ENCODE measurements at places on chromosomes 1 and 21.

DNA sequence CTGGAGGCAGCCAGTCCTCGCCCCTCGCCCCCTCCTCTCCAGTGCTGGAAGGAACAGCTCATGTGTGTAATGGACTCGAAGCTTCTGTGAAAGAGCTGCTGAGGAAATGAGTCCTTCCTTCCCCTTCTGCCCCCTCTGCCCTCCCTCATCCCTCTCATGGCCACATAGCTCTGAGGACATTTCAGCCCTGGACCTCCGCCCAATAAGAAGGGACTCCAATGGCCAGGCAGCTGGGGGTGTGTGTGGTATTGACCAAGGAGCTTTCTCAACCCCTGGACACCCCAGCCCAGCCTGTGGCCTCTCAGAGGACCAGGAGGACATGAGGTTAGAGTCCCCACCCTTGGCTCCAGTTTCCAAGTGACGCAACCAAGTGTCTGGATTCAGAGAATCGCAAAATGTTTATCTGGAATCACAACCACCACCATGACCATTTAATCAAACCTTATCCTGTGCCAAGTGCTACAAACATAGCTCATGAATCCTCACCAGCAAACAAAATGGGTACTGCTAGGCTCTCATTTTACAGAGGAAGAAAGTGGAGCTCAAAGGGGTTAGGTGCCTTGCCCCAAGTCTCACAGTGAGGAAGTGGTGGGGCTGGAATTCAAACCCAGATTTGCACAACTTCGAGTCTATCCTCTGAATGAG, 47.8 kb upstream of the ECE1 start:
- DNase-seq = no peak

- DNase-seq = no peak
These were observed 738.0 kb downstream of the PTPRU start for GRCh38 chr1:29974316-29974724.

- no peak for DNase-seq
These were observed 67.9 kb downstream of the KAZN start for GRCh38 chr1:14666373-14666772.

- no peak for DNase-seq
These were observed 406.5 kb downstream of the DUSP10 start for GRCh38 chr1:221335161-221336101.

DNA sequence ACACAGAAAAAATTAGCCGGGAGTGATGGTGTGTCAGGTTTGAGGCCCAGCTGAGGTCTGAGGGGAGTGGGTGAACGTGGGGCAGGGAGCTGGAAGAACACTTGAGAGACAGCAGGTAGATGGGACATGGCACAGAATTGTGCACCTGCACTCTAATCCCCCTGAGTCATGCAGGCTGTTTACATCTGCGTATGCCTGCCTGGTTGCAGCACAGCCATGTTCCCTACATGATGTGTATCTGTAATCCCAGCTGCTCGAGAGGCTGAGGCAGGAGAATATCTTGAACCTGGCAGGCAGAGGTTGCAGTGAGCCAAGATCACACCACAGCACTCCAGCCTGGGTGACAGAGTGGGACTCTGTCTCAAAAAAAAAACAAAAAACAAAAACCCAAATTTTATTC, 44.8 kb downstream of the ATP5PO start:
- no peak for DNase-seq

- no peak for DNase-seq
These were observed 153.4 kb downstream of the ETS2 start for GRCh38 chr21:38958940-38959691.

GRCh38 chr1:38962560-38962959, 20.9 kb upstream of the RHBDL2 start:
- no peak for DNase-seq

GRCh38 chr1:14884614-14885175, 268.9 kb upstream of the TMEM51 start:
- DNase-seq = no peak

GRCh38 chr1:32071758-32072621, 749 bp upstream of the TMEM39B start:
- DNase-seq = no peak

- no peak for DNase-seq
These were observed 201.5 kb downstream of the S1PR1 start for GRCh38 chr1:101438359-101438758.

- DNase-seq = no peak
These were observed 159.6 kb downstream of the PTPRU start for GRCh38 chr1:29395736-29396437.

DNA sequence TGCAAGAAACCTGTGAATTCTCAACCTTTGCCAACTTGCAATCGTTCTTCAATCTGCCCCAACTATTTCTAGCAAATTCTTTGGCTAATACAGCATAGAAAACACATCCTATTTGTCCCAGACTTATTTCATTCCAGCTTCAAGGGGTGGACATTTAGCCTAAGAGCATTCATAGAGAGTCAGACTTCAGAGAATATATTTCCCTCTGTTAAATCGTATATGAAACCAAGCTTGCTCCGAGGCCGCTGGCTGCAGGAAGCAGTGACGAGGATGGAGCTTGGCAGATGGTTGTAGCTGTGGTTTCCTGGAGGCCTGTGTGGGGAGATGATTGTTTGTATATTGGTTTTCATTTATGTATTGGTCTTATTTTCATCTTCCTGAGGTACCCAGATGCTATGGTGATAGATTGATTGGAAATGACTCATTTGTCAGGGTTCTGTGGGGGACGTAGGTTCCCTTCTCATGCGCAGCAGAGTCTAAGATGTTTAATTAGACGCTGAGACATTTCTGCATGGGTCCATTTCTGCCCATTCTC, 26.1 kb downstream of the MAN1C1 start:
- DNase-seq = peak; percentile 64

DNA sequence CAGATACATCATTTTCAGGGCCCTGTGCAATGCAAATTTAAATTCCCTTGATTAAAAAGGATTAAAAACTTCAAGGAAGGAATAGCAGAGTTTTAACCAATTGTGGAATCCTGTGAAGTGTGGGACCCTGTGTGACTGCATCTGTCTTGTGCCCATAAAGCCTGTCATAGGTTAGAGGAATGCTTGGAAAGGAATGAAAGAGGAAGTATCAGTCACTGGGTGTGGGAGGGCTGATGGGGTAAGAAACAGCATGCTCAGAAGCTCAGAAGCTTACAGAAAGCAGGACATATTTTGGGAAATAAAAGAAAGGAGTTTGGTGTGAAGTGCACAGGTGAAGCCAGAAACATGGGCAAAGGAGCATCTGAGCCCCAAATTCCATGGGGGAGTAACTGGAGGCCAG, 150.8 kb upstream of the ETV3 start:
- no peak for DNase-seq

GRCh38 chr1:93014168-93014567, 52.9 kb upstream of the DIPK1A start:
- no peak for DNase-seq

DNA sequence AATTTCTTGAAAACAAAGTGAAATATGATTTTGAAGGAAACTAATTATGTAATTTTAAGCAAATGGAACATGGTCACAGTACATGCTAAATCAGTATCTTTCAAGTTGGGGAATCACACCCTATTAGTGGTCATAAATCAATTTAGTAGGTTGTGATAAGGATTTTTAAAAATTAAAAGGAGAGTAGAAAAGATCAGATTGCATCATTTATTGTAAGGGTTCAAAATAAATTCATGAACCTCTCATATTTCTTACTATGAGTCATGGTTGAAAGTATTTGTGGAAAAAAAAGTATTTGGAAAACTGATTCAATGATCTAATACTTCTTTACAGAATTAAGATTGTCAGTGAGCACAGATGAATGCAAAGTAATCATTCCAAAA, 14.6 kb downstream of the ADSS2 start:
- no peak for DNase-seq

DNA sequence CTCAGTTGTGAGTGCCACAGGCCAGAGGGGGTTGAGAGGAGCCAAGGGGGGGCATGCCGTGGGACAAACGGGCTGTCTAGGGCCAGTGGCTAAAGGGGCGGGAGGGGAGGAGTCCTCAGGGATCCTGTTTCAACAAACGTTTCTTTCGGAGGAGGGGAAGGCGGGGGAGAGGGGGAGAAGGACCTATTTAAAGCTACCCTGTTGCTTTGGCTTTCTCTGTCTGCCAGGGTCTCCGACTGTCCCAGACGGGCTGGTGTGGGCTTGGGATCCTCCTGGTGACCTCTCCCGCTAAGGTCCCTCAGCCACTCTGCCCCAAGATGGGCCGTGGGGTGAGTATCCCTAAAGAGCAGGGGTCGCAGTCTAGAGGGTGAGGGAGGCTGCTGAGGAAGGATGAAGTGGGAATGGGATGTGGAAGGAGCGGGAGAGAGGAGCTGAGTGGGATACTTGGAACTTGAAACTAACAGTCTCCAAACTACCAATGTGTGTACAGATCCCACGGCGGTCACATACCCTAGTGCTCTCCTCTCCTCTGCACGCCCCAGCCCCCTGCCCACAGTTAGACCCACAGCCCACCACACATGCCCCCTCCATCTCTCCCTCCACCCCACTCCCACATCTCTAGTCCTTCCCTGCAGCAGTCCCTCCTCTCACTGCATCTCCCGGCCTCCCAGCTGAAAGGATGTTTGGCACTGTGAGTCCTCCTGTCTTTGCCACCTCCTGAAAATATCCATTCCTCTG, at the start of gene ATP1A2:
ATP1A2 (plus strand) TSS at position 215 of the 738 bp plus-strand sequence; CDS start at position 318, 103 bp downstream.
- DNase-seq = no peak

GRCh38 chr21:38499296-38499695, 1.0 kb upstream of the ERG start:
- no peak for DNase-seq

DNA sequence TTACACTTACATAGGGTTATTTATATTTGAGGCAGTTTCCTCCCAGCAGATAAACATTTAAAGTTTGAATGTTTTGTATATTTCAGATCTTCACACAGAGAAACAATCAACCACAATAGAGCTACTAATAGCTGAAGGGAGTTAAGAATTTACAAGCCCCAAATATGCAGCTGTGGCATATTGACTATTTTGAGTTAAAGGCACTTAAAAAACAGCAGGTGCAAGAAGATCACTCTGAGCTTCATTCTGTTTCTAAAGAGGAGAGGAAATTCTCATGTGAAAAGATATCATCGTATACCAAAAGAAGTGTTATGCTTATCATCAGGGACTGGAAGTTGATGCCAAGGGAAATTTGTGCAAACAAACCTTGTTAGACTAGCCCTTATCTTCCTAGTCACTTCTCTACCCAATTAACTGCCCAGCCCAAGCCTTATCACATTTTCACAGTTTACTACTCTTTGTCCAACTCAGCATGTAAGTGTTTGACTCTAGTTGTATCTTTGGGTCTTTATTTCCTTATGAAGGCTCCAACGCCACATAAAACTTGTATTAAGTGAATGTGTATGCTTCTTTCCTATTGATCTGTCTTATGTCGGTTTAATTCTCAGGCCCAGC, 66.3 kb upstream of the COG2 start:
- no peak for DNase-seq

DNA sequence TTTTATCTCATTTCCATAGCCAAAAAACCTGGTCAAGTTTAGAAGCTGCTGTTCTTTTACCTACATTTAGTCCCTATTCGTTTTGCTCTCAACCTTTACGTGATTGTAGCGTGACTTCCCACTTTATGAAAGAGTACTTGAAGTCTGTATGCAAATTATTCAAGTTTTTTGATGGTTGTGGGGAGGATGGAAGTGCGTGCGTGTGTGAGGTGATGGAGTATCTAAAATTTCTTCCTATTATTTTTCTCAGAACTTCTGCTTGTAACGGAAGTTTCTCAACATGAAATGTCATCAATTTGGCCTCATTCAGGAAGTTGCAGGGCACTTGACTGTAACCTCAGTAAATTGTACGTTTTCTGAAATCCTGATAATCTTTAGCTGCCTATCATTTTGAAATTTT, 64.0 kb downstream of the SAMSN1 start:
- peak; percentile 11 for DNase-seq

DNA sequence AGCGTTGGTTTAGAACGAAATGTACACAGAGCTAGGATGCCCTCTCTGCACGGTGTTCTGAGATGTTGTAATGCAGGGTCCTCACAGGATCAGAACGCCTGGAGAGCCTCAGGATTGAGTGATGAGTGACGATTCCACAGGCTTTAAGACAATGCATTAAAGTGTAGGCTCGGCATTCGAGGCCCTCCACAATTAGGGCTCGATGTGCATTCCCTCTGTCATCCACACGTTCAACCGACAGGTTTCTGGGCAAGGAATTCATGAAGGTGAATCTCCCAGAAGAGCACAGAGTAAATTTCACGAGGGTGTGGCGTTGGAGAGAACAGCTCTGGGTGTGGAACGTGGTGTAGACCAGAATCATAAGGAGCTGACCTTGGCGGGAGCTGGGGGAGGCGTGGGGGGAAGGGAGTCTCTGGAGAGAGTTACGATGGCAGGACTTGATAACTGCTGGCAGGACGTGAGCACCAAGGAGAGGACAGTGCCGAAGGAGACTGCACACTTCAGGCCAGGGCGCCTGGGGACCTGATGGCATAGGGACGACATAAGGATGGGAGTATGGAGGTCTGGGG, 51.0 kb upstream of the EFHD2 start:
- no peak for DNase-seq

DNA sequence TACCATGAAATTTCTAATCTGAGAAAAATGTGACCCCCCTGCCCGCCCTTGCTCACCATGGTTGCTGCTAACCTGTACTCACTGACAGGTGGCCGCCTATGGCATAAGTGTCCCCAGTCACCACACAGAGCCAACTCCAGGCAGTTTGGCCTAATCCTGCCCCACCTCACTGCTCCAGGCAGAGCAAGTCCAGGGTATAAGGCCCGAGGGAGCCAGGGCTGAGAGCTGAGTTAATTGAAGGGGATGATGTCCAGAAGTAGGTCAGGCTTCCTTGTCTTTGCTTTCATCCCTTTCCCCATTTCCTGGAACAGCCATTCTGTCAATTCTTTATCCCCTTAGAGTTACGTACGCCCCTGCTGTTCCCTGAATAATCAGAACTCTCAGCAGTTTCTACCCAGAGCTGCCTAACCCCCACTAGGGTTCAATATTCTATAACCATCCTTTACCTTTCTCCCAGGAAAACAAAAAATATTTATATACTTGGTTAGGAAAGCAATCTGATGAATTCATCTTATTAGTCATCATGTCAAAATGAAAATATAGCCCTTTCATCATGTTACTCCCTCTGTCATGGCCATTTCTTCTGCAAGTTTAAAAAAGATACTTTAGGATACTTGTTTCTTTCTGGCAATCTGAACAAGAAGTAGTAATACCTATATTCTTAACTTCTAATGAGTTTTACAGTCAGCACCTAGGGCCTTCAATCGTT, 29.4 kb upstream of the CD101 start:
- no peak for DNase-seq

- no peak for DNase-seq
These were observed 552.2 kb upstream of the NCAM2 start for GRCh38 chr21:20445971-20446370.

GRCh38 chr21:45442276-45442675, 37.3 kb downstream of the COL18A1 start:
- DNase-seq = no peak

DNA sequence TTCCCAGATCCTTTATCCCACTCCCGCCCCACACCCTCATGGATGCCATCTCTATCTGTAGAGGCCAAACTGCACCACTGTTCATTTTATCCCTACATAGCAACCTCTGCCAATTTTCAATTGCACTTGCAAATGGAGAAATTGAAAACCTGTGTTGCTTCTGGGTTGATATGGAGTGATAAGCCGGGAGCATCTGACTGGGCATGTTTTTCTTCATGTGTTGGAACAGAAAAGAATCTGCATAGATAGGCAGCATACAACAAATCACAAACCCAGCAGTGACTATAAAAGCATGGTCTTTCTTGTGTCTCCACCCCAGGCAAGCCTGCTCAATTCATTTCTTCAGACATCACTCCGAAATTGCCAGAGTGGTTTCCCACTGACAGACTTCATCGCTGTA, 608.8 kb upstream of the CAMK1G start:
- no peak for DNase-seq

GRCh38 chr1:222786121-222786520, 28.7 kb upstream of the DISP1 start:
- DNase-seq = no peak
